ENCODE measurements at places on chromosomes 13 and 19.

DNA sequence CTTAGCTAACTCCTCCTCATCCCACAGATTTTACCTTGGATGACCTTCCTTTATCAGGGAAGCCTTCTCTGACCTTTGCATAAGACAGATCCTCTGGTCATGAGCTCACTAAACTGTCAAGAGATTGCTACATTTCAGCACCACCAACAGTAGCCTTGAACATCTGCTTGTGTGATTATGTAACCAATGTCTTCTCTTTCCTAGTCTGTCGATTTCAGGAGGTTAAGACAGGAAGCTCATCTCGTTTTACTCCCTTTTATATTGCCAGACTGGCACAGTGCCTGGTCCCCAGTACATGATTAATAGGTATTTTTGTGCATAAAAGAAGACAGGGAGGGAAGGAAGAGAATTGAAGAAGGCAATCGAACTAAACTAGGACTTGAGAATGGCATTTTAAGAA lies 1697.7 kb downstream of the EFNB2 start:
- no peak for DNase-seq

GRCh38 chr13:20815464-20815863 lies 41.7 kb upstream of the EEF1AKMT1 start:
- no peak for DNase-seq

GRCh38 chr19:6668691-6669090 lies 1.3 kb downstream of the TNFSF14 start:
- DNase-seq, result no peak

DNA sequence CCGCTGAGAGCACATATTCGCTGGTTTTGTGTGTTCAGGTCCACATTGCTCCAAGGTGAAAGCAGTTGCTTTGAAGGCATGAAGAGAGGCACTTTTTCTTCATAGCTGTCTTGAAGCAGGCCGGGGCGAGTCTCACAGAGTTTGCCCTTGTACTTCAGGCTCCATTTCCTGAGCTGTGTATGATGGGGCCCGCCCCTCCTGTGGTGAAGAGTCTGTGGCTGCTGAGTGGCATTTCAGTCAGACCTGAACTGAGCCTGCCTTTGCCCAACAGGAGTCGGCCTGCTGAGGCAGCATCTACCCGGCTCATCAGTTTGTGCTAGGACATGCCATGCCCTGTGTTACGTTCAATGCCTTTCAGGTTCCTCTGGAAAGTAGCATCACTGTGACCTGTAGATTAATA lies 44.4 kb upstream of the C1QTNF9 start:
- no peak for DNase-seq

Data from esophagus squamous epithelium (tissue), 5 donors.